ENCODE measurements at places on chromosomes 1 and 21.

GRCh38 chr1:11335417-11336056 is 62.5 kb downstream of the UBIAD1 start:
- no peak for DNase-seq

- DNase-seq, result no peak
Measured at GRCh38 chr1:1082239-1082775, 8.2 kb upstream of the RNF223 start.

GRCh38 chr1:238954865-238955264 is 431.5 kb upstream of the CHRM3 start:
- DNase-seq, result no peak

- DNase-seq, result peak; percentile 16
Measured at GRCh38 chr1:171636141-171636540, 14.1 kb downstream of the MYOCOS start.

- no peak for DNase-seq
Measured at GRCh38 chr1:200146100-200146499, 118.6 kb downstream of the NR5A2 start.

DNA sequence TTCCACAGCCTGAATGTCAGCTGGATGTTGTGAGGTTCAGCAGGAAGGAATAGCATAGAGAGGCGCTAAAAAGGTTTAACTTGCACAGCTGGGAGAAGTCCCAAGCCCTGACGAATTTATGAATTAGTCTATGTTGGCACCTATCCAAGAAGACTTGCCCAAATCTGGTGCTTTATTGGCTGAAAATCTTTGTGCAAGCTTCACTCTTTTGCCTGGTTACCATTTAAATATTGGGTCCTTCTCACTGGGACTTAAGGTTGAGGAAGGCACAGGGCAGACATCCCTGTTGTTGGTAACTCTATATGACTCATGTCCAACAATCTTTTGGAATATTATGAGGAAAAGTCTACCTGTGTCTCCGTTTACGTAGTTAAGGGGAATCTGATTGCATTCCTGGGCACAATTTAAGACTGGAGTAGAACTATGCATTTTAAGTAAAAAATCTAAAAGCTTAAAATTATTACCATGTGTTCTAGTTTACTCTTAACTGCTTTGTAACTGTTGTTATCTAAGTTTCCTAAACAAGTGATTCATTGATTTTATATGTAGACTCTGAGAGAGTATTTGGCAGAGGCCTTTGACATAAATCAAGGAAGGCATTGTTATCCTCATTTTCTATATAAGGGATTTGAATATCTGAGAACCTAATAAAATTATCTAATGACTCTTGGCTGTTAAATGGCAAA is 181.7 kb upstream of the DPYD start:
- peak; percentile 53 for DNase-seq

- DNase-seq, result no peak
Measured at GRCh38 chr1:61245696-61246400, 163.5 kb downstream of the NFIA start.

- DNase-seq, result no peak
Measured at GRCh38 chr1:114379987-114380386, 131.0 kb downstream of the TRIM33 start.

GRCh38 chr1:78122389-78122788 is 76.6 kb downstream of the GIPC2 start:
- DNase-seq, result no peak

GRCh38 chr1:6243993-6244392 is at the start of gene HES3:
Gene HES3 (plus strand): TSS chr1:6244179. CDS start chr1:6244366, 187 bp downstream.
- no peak for DNase-seq

DNA sequence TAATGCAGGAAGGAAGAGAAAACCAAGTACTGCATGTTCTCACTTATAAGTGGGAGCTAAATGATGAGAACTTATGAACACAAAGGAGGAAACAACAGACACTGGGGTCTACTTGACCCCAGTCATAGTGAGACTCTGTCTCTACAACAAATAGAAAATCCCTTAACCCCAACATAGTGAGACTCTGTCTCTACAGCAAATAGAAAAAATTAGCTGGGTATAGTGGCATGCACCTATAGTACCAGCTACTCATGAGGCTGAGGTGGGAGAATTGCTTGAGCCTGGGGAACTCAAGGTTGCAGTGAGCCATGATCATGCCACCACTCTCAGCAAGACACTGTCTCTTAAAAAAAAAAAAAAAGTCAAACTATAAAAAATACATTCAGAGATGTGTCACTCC is 42.7 kb downstream of the GIPC2 start:
- DNase-seq, result no peak

DNA sequence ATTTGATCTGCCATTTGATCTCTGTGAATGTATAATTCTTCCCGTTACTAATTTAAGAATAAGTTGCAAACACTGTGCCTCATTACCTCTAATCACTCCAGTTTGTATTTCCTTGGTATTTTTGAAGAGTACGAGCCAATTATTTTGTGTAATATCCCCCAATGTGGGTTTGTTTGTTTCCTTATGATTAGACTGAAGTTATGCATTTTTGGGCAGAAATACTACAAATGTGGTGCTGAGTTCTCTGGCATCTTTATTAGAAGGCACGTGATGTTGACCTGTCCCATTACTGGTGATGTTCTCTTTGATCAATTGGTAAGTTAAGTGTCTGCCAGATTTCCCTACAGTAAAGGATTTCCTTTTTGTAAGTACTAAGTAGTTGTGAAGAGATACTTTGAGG is 10.3 kb downstream of the MIXL1 start:
- DNase-seq, result no peak

GRCh38 chr1:29831500-29832117 is 595.3 kb downstream of the PTPRU start:
- no peak for DNase-seq

DNA sequence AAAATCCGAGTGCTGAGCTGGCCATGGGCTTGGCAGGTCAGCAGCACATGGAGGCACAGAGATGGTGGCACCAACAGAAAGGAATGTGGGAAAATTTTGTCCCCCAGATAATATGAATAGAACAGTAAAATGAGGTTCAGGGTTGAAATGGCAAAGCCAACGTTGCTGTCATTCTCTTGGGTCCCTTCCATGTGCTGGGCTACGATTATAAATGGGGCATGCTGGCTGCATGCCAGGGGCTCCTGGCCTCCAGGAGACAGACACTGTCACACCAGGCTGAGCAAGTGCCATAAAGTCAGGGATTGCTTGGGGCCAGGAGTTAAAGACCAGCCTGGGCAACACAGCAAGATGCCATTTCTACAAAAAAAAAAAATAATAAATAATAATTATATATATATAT is 77.1 kb downstream of the TOMM20 start:
- DNase-seq, result no peak

DNA sequence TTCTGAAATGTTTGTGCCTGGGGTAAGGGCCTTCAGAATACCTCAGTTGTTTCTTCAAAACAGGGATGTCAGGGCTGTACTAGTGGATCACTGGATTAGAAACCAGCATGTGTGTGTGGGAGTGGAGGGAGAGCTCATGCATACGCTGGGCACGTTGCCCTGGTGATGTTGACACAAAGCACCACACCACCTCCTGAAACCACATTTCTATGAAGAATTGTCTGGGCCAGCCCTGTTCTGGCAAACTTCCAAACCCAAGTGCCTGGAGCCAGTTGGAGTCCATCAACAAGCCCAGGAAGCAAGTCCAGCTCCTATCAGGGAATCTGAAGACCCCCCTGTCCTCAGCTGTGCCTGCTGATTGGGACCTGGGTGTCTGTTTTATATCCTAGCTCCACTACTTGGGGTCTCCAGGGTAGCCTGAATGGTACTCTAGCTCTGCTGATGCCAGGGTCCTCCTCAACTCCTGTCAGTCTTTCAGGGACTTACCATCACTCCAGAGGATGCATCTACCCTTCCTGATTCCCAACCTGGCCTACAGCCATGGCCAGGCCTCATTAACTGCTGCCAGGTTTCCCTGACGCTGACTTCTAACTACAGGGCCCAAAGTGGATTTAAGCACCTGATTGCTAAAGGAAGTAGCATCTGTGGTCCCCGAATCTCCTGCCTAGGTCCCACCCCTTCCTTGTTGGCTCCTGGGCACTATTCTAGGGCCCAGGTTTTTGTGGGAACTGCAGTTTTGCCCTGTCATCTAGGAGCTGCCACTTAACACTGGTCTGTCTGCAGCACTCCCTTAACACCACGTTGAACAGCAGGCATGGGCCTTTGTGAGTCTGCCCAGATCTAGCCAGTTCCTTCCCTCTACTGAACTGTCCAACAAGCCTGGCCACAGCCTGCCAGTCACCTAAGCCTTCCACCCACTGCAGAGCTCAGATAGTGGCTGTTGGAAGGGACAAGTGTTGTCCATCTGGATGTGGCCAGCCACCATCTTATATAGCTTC is 45.5 kb downstream of the LPAR3 start:
- DNase-seq, result peak; percentile 95

DNA sequence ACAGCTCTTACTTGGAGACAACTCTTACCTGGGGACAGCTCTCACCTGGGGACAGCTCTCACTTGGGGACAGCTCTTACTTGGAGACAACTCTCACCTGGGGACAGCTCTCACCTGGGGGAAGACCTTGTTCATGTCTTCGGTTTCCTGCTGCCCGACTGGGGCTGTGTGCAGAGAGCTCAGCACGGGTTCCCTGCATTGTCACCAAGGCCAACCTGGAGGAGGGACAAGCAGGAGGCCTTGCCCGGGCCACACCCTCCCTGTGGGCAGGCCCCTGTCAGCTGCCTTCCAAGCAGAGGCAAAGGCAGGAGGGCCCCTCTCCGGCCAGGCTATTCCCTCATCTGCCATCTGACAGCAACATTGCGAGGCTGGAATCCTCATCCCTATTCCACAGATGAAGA is at the start of gene LDLRAD1:
LDLRAD1 (minus strand) TSS at position 208 of the 400 bp plus-strand sequence; CDS start at position 134, 74 bp downstream.
- no peak for DNase-seq

- DNase-seq, result peak; percentile 62
Measured at GRCh38 chr1:205588636-205589035, 43.2 kb downstream of the ELK4 start.

Data from EH (cell line).